Anterior cingulate cortex (tissue), 58 donors: ENCODE measurements at places on chromosomes 16 and 17.

DNA sequence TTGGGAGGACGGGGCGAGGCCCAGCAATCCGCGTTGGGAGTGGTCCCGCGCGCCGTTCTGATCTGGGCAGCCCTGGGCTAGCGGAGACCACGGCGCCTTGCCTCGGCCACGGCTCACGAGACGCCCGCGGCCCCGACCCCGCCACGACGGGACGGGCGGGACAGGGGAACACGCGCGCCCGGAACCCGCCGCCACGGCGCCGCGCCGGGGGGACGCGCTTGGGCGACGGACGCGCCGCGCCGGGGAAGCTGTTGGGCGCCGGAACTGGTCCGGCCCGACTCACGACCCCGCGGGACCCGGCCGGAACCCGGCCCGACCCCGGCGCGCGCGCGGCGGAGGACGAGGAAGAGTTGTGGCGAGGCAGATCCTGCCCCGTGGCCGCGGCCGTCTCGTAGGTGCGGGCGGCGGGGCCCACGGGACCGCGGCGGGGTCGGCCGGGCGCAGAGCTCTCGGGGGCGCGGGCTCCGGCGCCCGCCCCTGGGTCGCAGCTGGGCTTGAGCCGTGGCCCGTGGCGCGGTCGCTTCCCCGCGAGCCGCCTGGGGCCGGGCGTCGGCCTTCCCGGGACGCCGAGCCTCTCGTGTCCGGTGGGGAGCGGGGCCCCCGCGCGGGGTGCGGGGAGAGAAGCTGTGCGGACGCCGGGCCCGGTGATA lies at the start of gene ACSF3:
Gene ACSF3, plus strand, starts transcription at position 251 of the 650 bp plus-strand sequence. CDS start 6,830 bp downstream, outside the sequence.
- DNase-seq, result peak; percentile 43

- DNase-seq, result no peak
These were observed 226.7 kb downstream of the UTP18 start for GRCh38 chr17:51486885-51487520.

DNA sequence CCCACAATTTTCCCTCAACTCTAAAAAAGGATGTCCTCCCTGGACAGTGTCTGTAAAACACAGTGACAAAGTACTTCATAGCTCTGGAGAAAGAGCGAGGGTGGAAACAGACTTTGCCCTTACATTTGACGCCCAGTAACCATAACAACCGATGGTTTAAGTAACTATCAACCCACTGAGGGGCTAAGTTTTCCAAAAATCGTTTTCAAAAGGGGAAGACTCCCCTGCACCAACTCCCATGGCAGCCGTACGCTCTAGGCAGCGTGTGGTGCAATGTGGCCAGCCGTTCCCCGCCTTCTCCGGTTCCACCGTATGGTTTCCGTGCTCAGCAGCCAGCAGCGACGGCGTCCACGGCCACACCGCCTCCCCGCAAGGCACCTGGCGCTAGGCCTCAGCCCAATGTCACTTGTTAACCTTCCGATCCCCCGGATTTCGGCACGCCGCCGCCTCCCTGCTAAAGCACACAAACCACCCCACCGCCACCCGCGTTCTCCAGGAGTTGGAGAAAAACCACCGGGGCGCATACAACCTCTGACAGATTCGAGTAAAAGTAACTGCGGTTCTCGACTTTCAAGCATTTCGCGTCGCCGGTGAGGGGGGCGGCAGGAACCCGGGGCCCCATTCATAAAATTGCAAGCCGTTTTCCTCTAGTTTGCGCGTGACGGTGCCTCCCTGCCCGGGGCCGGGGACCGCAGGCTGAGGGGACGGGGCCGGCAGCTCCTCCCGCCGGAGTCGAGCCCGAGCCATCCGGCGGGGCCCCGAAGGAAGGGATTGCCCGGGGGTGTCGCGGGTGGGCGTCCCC lies 661 bp downstream of the TEX2 start:
- peak; percentile 63 for DNase-seq

DNA sequence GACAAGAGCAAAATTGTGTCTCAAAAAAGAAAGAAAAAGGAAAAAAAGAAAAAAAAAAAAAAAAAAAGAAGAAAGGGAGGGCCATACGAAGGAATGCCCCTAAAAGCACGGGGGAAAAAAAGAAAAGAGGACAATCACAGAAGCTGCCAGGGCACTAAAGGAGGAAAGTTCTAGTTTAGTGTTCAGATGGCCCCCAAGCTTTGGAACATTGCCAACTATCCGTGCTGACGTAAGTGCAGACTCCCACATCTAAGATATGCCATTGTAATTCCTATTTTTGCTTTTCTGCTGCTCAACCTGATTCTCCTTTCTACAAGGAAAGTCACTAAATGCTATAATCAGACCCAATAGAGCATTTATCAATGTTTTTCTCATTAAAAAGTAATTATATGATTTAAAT lies 842.1 kb downstream of the KCNJ2 start:
- no peak for DNase-seq

DNA sequence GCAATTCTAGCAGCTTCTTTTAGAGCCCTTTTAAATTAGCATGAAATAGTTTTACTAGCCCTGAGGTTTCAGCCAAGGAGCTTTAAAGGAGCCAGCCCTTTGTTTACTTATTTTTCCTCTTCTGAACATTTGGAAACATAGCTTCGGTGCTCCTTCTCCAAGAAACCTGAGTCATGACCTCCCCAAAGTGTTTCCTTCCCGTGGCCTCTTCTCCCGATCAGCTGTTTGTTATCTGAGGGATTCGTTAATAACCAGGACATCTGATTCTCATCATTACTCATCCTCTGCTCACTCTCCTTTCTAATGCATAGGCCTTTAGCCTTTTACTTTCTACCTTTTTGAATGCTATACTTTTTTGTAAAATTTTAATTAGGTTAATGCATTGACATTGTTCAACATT lies 204.5 kb downstream of the WWOX start:
- DNase-seq, result no peak

GRCh38 chr16:55479430-55480140 lies 587 bp downstream of the MMP2 start:
- DNase-seq, result no peak

- DNase-seq, result no peak
These were observed 5.4 kb downstream of the CDK5R1 start for GRCh38 chr17:32492264-32492589.

- DNase-seq, result no peak
These were observed 9.9 kb upstream of the CCL5 start for GRCh38 chr17:35889818-35890773.

DNA sequence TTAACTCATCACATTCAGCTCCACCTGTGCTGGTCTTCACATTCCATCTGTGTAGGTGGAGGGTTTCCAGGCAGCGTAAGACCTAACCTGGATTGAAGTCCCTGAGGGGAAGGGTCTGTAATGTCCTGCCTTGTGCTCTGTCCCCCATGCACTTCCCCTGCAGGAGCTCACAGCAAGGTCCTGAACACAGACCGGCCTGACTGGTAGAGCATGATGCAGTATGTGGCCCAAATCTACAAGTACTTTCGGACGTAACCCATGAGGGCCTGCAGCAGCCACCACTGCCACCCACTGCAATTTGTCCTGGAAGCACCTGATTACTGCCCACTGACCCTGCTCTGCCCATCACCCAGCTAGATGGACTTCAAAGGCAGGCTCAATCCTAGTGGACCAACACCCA lies 36.6 kb upstream of the ADORA2B start:
- DNase-seq, result no peak

- DNase-seq, result no peak
These were observed 801 bp upstream of the OR4D2 start for GRCh38 chr17:58165981-58166380.

- DNase-seq, result no peak
These were observed 36.6 kb downstream of the RAB11FIP4 start for GRCh38 chr17:31428111-31428510.

GRCh38 chr17:76384222-76384986 lies at the start of gene SPHK1:
Gene SPHK1 (plus strand): TSS chr17:76384609. CDS start chr17:76385645, 1,036 bp downstream.
- no peak for DNase-seq

DNA sequence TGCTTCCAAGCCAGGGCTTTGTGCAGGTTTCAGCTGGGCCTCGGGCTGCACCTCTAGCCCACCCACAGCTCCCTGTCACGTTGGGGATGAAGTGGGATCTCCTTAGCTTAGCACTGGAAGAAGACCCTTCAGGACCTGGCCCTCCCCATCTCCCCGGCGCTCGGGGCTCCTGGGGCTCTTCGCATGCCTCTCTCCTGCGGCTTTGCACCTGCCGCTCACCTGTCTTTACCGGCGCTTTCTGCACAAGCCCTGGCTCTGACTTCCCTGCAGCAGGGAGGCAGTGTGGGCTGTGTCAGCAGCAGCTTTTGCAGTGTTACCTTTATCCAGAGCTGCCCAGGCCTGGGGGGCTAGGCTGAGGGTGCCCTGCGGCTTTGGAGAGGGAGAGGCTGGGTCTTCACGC lies 52.3 kb downstream of the NT5M start:
- DNase-seq, result no peak

DNA sequence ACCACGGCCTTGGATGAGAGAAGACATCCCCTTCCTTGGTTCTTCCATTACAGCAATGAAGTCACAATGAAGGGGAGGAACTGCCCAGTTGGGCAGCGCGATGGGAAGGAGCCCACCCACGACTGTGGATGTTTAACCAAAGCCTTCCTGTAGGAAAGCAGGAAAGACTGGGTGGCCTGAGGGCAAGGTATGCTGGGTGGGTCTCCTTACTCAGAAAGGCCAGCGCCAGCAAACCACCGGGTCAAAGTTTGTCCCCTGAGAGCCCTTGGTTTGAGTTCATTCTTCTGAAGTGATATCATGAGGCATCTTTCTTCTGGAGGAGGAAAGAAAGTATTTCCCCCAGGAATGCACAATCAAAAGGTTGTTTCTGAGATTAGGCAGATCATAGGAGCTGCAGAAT lies 105.2 kb downstream of the C16orf95 start:
- no peak for DNase-seq

DNA sequence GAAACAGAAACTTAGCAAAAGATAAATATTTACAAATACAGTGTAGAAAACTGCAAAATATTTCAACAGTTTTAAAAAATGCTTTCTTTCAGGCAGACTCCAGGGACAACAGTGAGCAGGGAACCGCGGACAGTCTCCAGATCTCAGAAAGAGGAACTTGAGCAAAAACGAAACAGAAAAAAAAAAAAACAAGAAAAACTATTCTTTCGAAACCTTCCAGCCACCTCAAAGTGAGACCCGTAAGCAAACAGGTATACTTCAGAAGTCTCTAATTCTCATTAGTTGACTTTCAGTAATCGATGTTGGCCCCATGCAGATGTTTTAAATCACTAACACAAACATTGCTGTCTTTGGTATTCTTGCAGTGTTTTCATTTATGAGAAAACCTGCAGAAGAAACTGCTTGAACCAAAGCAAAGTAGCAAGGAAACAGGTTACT lies 15.7 kb upstream of the CCL1 start:
- no peak for DNase-seq

GRCh38 chr16:84373907-84374489 lies 5.7 kb downstream of the ATP2C2 start:
- no peak for DNase-seq

GRCh38 chr16:47142486-47142820 lies 1.3 kb downstream of the NETO2 start:
- no peak for DNase-seq
